ENCODE measurements at places on chromosomes 7 and 10.

DNA sequence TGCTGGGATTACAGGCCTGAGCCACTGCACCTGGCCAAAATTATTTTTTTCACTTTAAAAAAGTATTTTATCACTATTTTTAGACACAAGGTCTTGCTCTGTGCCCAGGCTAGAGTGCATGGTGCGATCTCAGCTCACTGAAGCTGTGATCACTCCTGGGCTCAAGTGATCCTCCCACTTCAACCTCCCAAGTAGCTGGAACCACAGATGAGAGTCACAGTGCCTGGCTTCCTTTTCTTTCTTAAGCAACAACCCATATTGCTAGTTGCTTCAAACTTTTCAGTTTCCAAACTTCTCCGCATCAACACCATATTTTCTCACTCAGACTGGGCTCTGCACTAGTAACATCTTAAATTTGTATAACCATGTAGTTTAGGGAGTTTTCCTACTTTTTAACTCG, 9.5 kb upstream of the SMC3 start:
- DNase-seq, result no peak

DNA sequence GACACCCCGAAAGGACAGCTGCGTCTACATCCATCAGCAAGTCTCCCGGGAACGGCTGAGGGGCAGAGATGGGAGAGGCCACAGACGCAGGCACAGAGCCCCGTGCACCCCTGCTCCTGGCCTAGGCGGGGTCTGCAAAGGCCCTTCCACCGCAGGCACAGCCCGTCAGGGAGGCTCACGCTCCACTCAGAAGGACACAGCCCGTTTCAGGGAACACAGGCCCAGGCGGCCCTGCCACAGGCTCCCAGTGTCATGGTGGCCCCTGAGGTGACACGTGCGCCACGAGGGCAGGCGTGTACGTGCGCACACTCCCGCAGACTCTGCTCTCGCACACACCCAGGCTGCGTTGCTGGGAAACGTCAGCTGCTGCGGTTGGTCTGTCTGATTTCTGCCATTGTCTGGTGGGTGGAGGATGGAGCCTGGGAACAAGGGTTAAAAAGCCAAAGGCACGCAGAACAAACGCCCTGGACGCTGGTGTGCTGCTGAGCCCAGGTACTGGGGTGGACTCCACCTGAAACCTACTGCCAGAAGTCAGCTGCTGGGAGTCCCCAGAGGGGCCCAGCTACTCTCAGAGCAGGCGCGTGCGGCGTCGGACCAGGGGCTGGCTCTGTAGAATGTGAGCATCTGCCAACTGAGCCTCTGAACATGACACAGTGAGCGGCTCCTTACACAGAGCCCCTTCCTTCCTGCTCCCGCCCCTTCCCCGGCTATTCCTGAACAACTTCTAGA, 13.1 kb downstream of the GPER1 start:
- DNase-seq, result no peak

DNA sequence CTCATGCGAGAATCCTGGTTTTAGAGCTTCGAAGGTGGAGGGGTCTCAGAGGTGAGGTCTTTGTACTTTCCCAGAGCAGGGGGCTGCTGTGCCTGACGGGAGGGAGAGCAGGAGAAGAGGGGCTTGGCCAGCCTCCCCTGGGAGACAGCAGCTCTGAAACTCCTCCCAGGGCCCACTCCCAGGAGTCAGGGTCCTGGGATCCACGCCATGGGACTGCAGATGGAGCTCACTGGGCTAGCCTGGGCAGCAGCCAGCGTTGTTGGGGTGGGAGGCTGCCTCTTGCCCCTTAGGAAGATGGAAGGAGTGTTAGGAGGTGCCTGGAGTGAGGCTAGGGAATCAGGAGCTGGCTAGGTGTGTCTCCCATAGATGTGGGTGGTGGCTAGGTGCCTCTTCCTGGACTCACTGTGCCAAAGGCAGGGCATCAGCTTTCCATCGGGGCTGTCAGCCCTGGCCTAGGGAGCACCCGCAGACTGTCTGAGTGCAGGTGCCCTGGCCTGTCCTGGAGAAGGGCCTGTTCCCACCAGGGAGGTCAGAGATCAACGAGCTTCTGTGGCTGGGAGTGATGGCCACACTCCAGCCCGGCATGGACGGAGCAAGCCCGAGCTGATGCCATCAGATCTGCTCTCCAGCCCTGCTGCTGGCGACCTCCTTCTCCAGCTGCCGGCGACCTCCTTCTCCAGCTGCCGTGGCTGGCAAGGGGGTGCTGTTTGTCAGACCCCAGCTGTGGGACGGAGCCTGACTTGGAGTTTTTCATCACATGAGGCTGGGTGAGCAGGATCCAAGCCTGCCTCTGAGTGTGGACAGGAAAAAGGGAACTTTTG, 111.3 kb downstream of the PTPN20 start:
- no peak for DNase-seq

DNA sequence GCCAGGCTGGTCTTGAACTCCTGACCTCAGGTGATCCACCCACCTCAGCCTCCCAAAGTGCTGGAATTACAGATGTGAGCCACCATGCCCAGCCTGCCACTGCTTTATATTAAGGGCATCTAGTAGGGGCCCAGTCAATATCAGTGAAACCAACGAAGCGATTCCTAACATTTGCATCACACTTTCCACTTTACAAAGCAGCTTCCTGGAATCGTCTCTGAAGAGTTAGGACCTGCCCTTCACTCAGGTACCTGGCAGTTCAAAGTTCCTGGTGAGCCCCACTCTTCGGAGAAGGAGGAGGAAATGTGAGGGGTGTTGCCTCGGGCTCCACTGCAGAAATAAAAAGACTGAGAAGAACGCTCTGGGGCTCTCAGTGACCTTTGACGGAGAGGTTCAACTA, 31.1 kb upstream of the EZH2 start:
- DNase-seq, result no peak

GRCh38 chr7:85217085-85217484, 30.2 kb upstream of the SEMA3D start:
- DNase-seq, result no peak

DNA sequence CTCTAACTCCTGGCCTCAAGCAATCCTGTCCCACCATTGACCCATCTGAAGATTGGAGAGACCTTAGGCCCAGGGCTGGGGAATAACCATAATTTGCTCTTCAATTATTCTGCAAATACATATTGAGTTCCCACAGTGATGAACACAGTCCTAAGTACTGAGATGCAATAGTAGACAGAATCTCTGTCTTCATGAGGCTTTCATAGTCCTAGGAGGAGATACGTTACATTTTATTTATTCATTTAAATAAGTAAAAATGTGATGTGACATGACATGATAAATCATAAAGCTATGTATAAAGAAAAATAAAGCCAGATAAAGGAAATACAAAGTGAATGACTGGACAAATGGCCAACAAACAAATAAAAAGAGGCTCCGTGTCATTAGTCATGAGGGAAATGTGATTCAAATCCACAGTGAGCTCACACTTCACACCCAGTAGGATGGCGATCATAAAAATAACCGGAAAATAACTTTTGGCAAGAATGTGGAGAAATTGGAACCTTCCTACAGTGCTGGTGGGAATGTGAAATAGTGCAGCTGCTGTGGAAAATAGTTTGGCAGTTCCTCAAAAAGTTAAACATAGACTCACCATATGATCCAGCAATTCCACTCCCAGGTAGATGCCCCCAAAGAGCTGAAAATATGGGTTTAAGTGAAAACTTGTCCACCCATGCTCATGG, 52.1 kb upstream of the JCAD start:
- DNase-seq, result no peak
